ENCODE measurements at places on chromosomes 13 and 19.
A peak's percentile ranks its signal among the peaks of the same experiment; 100 is the strongest.

GRCh38 chr19:47036097-47036651 is 12.2 kb downstream of the TMEM160 start:
- DNase-seq = no peak

DNA sequence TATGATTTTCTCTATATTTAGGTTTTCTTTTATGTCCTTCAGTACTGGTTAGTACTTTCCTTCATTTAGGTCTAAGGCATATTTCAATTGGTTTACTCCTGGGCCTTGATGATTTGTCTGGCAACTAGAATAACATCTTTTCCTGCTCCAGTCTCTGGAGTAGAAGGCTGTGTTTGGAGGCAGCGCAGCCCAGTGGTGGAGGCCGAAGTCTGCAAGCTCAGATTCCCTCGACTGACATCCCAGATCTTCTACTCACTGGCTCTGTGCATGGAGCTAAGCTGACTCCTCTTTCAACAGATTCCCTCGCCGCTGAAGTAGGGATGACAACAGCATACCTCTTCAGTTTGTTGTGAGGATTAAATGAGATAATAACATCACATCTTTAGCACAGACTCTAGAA is 141.0 kb downstream of the RAP2A start:
- no peak for DNase-seq

GRCh38 chr13:97058926-97059325 is 64.7 kb upstream of the OXGR1 start:
- no peak for DNase-seq

GRCh38 chr19:35978832-35979365 is 16.1 kb upstream of the SDHAF1 start:
- DNase-seq = no peak

DNA sequence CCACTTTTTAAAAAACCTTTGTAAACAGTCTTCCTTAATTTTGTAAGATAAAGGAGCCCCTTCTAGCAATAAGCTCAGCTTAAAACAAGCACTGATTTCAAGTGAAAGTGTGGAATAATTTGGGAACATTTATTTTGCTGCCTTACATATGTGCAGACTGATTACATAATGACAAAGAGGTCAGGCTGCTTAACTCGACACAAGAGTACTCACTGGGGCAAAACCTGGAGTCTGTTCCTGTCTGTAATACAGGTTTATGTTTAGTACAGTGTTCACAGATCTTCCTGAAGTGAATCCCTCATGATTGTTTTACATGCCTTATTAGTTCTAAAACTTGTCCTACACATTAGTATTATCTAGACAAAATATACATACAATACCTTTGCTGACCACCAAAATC is 609.8 kb downstream of the LMO7 start:
- no peak for DNase-seq

DNA sequence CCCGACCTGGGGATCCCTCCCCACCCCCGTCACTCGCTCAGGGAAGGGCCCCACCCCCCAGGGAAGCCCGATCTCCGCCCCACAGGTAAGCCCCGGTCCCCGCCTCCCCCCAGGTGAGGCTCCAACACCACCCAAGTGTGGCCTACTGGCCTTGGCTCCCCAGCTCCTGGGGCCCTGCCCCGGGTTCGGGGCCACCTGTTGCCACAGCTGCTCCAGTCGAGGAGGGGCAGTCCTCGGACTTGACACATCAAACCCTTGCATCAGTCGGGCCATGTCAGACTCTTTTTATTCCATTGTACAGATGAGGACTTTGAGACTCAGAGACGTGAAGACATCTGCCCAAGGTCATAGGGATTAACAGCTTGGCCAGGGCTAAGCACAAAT is 512 bp downstream of the CC2D1A start:
- DNase-seq = peak; percentile 75

Data from activated effector memory CD4-positive, alpha-beta T cell treated with anti-CD3 and anti-CD28 coated beads, Interleukin-2, amount 50 U/mL, for 16 hours (primary cell).